Globus pallidus (tissue), 1 donor: ENCODE measurements at places on chromosomes 6 and 20.

DNA sequence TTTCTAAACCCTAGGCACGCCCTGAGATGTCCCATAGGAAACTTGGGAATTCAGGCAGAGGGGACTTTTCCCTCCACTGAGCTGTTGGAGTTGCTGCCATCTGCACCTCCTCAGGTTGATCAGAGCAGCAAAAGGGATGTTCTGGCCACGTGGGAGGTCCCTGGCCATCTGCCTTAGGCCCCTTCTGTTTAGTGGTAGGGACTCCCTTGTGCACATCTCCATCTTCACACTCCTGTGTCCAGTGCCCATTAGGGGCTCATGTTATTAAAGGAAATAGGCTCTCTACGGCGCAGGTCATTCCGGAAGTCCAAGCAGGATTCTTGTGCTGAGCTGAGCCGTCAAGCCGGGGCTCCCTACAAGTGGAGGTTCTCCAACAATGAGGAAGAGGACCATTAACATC lies 237.8 kb upstream of the RIN2 start:
- no peak for DNase-seq

DNA sequence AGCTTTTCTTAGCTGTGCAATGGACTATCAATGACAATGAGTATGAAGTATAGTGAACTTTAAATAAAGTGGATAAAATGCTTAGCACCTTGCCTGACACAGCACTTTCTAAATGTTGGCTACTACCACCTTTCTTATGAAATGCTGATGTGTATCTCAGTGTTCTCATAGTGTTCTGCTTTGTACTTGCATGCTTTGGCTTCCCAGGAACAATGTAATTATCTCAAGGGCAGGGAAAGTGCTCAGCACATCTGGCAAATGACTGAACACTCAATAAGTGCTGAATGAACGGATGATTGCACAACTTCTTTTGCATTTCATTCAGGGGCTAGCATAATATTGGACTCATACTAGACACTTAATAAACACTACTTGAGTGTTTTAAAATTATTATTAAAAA lies 28.2 kb upstream of the NOX3 start:
- DNase-seq, result no peak

DNA sequence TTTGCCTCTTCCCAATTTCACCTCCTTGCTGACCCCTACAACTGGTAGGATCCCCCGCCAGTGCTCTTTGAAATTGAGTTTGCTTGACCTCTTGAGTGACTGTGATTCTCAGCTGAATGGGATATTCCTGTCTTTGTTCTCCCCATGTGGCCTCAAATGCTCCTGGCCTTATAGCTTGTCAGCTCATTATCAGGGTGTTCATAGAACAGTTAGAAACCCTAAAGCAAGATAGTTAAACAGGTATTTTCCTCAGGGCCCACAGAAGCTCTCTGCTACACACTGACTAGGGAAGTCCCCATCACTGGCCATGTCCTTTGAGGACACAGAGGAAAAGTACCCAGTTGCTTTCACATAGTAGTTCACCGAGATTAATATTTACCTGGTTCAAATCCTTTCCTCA lies 211.5 kb upstream of the DTNBP1 start:
- DNase-seq, result no peak

GRCh38 chr6:20559924-20560551 lies 25.8 kb downstream of the CDKAL1 start:
- DNase-seq, result no peak

- DNase-seq, result no peak
Observed at GRCh38 chr6:16367571-16367970, 129.2 kb downstream of the GMPR start.

DNA sequence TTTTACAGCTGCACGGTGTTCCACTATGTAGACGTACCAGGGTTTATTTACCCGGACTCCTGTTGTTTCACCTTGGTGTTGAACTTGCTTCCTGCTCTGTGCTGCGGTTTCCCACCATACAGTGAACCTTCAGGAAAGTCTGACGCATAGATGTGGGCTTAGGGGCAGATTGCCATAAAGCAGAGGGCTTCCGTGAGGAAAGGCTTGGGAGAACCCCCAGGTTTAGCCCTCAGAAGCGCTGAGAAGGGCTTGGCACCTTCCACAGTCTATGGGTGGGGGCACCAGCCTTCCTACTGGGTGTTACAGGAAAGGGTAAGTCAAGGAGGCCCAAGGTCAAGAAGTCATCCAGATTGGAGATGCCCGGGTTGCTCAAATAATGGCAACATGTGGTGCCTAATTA lies 19.2 kb upstream of the MRPS18A start:
- no peak for DNase-seq

DNA sequence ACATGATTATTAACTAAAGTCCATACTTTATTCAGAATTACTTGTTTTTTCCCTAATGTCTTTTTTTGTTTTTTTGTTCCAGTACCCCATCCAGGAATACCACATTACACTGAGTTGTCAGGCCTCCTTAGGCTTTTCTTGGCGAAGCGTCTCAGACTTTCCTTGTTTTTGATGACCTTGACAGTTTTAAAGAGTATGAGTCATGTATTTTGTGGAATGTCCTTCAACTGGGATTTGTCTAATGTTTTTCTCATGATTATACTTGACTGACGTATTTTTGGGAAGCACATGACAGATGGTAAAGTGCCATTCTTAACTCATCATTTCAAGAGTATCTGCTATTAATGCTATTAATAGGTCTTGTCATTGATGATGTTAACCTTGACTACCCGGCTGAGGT lies 23.6 kb downstream of the ENPP1 start:
- no peak for DNase-seq

DNA sequence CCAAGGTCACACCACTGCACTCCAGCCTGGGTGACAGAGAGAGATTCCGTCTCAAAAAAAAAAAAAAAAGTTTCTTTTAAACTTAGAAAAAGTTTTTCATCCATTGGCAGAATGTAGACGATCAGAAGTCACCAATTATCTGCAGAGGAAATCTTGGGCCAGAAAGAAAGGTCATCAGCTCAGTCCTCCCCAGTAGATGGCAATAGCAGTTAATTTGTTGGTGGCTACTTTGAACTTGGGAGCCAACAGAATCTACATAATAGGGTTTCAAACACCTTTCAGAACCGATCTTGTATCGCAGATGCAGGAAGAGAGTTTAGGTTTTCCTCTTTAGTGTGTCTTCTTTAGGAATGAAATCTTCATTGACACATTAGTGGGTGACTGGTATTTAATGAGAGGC lies 41.7 kb downstream of the LBP start:
- DNase-seq, result peak; percentile 37

DNA sequence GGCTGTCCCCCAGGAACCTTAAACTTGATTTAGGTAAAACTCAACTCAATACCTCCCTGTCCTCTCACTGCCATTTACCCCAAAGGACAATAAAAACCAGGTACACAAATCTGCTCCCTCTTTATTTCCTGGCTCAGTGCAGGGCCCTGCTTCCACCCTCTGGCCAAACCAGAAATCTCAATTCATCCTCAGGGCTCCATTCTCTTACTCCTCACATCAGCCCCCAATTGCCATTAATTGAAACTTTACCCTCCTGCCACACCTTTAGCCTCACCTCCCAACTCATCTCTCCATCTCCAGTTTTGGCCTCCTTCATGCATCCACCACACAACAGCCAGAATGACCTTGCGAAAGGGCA lies 10.5 kb downstream of the ZBTB2 start:
- DNase-seq, result no peak

GRCh38 chr6:120173250-120173649 lies 823.7 kb upstream of the MAN1A1 start:
- no peak for DNase-seq

- no peak for DNase-seq
Observed at GRCh38 chr6:112030206-112030960, 23.5 kb upstream of the CCN6 start.
